GM04503 (cell line): ENCODE measurements at places on chromosomes 12 and 14.
A peak's percentile ranks its signal among the peaks of the same experiment; 100 is the strongest.

DNA sequence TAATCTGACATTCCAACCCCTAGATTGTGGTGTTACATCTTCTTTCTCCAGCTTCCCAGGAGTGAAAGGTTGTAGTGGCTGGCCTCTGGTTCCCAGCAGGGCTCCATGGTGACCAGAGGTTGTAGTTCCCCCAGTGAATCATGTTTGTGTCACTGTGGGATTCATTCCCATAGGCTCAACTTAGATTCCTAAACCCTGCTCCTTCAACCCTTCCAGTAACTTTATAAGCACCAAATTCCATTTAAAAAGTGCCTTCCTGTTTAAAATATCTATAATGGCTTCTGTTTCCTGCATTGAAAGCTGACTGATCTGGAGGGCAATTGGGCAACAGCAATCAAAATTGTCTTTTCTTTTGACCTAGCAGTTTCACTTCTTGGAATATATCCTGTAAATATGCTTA is 40.5 kb upstream of the TBC1D15 start:
- peak; percentile 28 for DNase-seq

- DNase-seq: no peak
Observed at GRCh38 chr14:30607156-30607780, 14.9 kb upstream of the SCFD1 start.

DNA sequence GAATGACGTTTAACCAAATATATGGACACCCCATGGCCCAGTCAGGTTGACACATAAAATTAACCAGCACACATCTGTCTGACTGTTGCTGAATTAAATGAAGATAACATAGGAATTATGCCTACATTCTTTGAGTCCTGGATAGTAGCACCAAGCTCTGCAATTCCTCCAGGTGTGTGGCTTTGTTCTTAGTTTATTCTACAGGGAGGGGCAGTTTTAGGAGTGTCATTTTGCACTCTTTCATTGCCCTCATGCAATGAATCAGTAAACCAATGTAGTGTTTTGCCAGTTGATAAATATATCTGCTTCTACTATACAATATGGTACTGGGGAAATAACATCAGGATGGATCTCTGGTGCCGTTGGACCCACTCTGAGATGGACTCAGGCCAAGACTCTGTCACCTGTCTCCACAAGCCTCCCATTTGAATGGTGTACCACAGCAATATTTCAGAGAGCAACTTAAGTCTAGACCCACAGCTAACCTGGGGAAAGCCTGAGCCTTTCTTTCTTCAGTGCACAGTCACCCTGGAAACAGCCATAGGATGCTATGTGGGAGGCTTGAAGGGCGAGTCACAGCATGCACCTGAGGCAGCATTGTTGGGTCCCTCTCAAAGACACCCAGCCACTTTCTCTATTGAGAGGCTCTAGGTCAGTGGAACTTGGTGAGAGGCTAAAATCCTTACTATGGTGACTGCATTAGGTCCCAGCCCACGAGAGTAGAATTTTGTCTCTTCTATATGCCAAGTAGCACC is 73.2 kb downstream of the ANO4 start:
- no peak for DNase-seq

DNA sequence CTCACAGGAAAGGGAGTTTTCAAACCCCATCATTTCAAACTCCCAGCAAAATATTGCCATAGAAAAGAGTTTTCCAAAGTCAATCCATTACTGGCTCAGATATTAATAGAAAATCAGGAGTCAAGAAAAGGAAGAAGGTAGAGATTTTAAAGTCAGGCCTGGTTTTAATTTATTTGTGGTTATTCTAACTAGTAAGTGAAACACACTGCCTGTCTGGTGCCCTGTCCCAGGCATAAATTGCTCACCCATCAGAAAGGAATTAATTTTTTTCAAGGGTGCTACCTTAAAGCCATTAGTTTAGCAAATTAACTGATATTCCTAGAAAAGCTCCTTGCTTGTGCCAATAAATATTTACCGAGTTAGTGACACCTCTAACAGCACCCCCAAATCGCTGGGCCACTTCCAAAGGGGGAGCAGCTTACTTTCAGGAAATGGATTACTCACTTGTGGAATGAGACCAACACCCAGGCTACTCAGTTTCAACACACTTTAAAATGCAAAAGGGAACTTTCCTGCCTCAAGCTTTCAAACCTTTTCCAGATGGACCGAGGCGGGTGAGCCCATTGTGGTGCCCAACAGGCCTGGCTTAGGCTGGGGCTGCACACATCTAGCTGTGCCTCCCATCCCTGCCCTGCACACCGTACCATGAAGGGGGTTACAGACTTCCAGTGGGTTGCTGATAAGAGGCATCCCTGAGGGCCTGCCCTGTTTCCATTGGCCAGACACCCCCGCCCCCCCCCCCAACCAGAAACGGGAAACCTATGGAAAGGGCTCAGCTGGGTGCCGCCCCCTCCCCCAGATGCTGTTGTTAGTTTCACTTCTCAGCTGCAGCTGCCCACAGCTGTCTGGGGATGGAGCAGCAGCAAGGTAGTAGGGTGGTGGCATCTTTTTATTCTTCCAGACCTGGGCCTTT is 117.2 kb downstream of the SAMD4A start:
- DNase-seq: peak; percentile 85

GRCh38 chr12:122226366-122227125 is 694 bp upstream of the DIABLO start:
- DNase-seq: no peak

GRCh38 chr12:19891936-19892591 is 452.8 kb downstream of the AEBP2 start:
- no peak for DNase-seq

GRCh38 chr14:102159841-102160240 is 20.1 kb downstream of the WDR20 start:
- DNase-seq: no peak

- no peak for DNase-seq
Observed at GRCh38 chr12:54306925-54307741, 6.3 kb upstream of the NFE2 start.

DNA sequence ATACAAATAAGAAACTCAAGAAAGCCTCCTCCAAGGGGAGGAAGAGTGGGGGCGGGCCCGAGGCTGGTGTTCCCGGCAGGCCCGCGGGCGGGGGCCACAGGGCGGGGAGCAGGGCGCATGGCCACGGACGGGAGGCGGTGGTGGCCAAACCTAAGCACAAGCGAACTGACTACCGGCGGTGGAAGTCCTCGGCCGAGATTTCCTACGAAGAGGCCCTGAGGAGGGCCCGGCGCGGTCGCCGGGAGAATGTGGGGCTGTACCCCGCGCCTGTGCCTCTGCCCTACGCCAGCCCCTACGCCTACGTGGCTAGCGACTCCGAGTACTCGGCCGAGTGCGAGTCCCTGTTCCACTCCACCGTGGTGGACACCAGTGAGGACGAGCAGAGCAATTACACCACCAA is 8.7 kb downstream of the DACT1 start:
- DNase-seq: no peak

GRCh38 chr14:37167151-37168047 is 5.0 kb downstream of the SLC25A21 start:
- no peak for DNase-seq

- no peak for DNase-seq
Observed at GRCh38 chr14:95039993-95040348, 117.4 kb downstream of the DICER1 start.
